NCI-H460 (cell line): ENCODE measurements at places on chromosomes 1 and 21. TPM values are rescaled to one million over a fixed set of nuclear protein-coding genes. Genes with fewer than 3 reads are reported as not detected.

DNA sequence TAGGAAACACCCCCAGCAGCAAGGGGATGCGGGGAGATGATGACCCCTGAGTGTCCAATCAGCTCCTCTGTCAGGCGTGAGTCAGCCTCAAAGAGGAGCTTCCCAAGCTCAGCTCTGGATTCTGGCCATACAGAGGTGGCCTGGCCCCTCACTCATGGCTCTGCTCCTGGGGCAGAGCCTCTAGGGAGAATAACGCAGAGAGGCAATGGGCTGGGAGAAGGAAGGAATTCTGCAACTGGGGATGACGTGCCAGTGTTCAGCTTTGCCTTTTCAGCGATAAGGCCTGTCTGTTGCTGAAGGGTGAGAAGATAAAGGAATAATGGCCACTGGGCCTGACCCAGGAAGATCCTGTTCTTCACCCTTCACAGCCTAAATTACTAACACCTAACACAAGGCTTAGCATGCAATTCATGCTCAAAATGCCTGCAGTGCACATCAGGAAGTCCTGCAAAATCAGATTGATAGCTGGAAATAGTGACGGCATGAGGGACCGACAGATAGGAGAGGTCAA lies 92.2 kb downstream of the TBX19 start:
- DNase-seq, result no peak

GPR89B gene
- total RNA-seq, result 27.0 and 29.1 TPM in 2 replicates

DNA sequence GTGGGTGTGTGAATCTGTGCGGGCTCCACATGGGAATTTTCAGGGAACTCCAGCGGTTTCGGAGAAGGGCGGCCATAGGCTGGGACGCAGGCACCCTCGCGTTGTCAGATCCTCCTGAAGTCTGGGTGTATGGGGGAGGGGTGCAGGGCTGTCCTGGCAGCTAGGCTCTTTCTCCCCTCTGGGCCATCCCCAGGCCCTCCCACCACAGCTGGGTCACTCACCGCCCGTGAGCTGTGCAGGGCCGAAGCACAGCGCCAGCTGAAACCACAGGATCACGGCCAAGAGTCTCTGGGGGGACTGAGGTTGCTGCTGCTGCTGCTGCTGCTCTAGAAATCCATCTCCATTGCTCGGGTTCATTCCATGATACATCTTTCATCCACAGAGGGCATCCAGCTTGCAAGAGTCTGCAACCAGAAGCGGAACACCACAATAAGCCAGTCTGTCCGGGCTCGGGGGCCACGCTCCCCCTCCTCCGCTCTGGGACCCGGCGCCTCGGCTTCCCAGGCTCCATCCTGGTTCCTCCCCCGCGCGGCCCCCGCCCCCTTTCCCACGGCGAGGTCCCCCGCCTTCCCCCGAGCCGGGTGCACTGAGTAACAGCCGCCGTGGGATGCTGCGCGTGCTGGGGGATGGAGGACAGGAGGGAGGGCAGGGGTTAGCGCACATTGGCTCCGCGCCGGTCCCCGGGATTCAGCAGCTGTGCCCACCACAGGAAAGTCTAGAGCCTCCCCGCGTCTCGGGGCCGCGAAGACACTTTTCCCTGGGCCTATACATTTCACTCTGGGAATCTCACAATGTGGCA lies 720 bp downstream of the SUSD4 start:
- DNase-seq, result no peak

- DNase-seq, result no peak
Measured at GRCh38 chr21:33642896-33643657, 776 bp downstream of the ITSN1 start.

GRCh38 chr1:183543619-183544204 lies 46.5 kb downstream of the NCF2 start:
- DNase-seq, result peak; percentile 72

OR2L3 gene
- total RNA-seq, result not detected in 2 replicates

- peak; percentile 54 for DNase-seq
Measured at GRCh38 chr1:220775240-220775853, 11.4 kb upstream of the MTARC1 start.

ATP6V1G3 gene
- not detected in 2 replicates for total RNA-seq

CYB5RL gene
- total RNA-seq, result 2.8 and 3.2 TPM in 2 replicates

KIRREL1 gene
- 48.7 and 51.1 TPM in 2 replicates for total RNA-seq

DNA sequence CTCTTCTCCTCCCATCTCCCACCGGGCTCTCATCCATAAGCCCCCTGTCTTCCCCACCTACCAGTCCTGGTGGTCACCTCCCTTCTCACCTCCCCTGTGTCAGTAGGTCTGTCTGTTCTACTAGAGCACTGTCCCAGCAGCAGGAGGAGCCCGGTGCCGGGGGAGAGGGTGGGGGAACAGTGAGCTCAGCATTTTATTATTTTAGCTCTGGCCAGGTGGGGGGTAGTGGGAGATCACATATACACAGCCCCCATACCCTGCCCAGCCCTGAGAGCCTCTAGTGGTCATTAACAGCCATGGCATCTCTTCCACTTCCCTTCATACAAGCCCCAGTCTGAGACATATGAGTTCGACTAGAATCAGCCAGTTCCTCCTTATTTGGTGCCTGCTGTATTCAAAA lies at the start of gene TMOD4:
TMOD4 (minus strand) TSS at position 119 of the 400 bp plus-strand sequence. CDS start 1,106 bp downstream, outside the sequence.
- DNase-seq, result no peak

DNA sequence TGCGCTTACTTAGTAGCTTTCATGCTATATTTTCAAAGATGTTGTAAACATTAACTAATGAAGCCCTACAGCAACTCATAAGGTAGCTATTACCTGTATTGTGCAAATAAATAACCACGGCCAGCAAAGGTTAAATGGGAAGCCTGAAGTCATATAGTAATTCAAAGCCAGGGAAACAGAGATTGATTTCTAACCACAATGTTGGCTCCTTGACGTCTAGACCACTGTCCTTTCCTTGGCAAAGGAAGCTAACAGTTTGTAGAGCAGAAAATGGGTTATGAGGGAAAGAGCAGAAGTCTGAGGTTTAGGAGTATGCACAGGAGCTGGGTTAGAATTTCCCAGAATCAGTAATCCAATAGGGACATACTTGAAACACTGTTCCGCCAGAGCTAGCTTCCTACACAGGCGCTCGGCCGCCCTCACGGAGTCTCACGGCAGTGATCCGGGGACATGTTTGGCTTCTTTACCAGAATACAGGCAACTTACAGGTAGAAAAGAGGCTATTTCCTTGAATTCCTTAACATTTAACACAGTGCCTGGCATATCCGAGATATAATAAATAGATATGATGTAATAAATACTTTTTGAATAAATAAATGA lies 298.8 kb upstream of the LYPLAL1 start:
- DNase-seq, result no peak

DNA sequence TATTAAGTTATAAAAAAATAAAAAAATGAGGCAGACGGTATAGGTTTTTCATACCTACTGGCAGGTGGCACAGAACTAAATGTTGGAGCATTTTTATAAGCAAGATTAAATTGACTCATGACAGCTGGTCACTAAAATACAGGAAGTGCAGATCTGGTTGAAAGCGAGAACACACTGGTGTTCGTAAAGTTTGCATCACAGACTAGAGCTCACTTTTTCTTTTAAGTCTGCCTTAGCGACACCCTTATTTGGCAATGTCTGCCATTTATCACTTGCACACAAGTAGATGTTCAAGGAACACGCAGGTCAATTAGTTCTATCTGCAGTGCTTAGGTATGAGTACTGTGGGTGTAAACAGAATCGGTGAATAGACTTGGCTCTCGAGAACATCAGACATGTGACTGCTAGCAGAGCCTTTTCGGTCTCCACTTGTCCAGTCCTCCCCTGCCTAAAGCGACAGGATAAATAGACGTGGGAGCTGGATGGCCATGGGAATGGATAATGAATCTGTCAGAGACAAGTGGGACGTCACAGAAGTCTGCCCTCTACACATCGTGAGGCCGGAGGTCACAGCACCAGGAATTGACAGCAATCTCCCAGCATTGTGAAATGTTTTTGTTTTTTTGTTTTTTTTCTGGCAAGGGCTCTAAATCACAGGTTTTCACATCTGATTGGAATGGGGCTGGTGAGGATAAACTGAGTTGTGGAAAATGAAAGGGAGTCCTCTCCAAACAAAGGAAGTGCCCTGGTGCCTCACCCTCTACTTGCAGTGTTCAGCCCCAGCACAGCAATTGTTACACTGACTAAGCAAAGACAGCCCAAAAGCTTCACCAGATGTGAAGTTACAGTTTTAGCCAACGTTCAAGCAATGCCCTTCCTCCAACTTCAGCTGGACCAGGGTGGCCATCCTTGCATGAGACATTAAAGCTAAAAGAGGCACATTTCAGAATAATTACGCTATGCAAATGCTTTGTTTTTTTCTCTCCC lies 248.9 kb downstream of the NTNG1 start:
- DNase-seq, result no peak

DNA sequence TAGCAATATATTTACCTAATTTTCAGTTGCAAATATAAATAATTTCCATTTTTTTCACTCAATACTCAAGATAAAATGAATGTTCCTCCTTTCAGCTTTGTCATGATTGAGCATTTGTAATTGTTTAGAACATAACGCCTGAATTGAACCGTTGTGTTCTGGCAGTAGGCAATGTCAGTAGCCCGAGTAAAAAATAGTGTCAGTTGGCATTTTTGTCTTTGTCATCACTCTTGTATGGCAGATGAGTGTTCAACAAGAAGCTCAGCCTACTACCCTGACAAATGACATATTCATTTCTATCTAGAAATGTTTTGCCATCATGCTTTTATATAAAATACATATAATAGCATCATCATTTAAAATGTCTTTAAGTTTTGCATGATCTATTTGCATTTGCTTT lies 691.4 kb upstream of the NCAM2 start:
- DNase-seq, result no peak

TEKT2 gene
- not detected in 2 replicates for total RNA-seq

LCE1A gene
- total RNA-seq, result not detected in 2 replicates

DNA sequence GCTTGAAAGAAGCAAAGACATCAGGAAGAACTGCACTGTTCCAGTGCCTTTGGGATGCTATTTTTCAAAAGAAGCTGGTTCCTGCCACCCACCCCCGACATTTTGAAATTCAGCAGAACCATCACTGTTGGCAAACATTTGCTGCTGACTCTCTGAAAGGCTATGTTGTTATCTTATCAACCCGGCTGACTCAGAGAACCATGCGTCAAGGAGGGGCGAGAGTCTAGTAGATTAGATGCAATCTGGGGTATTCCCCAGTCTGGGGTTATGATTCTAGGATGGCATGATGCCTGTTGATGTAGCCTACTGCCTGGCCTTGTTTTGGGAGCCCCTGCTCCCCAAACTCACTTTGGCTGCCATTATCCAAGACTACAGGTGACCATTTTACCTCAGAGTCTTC lies 267.8 kb upstream of the RUNX1 start:
- DNase-seq, result no peak

GRCh38 chr1:211231873-211232272 lies 27.3 kb upstream of the RCOR3 start:
- DNase-seq, result no peak

- no peak for DNase-seq
Measured at GRCh38 chr1:231334079-231334666, 3.5 kb downstream of the EXOC8 start.

FBXO28 gene
- 58.8 and 64.1 TPM in 2 replicates for total RNA-seq

CRYBG2 gene
- 0.20 TPM in 1 of 2 replicates, not detected in the other for total RNA-seq

DNA sequence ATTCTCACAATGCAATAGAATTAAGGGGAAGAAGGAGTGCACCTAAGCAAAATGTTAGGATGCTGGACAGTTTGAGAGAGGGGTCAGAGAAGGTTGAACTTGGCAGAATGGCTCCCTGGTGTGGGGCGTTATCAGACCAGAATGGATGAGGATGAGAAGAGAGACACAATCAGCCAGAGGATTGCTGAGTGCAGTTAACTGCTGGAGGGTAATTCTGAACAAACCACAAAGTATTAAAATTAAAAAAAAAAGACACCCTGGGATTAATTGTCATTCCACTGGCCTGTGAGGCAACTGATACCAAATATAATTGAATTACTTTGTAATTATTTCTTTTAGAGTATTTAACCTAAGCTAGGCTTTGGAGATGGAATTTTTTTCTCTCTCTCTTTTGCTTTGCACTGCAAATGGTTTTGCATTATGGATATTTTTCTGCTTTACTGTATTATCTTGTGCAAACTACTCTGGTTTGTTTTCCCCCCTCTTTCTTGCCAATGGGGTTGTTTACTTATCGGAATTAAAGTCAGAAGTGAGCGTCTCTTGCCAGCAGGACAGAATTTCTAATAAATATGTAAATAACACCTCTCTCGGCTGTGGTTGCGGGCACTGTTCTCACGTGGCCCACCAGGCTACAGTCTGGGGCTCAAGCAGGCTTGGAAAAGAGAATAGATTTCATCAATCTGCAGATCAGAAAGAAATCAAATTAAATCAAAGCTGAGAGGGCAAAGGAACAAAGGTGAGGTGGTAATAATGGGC lies 572.9 kb upstream of the CAMK1G start:
- no peak for DNase-seq

RORC gene
- total RNA-seq, result 0.10 TPM in 1 of 2 replicates, not detected in the other

METTL18 gene
- 20.0 and 20.8 TPM in 2 replicates for total RNA-seq

DNA sequence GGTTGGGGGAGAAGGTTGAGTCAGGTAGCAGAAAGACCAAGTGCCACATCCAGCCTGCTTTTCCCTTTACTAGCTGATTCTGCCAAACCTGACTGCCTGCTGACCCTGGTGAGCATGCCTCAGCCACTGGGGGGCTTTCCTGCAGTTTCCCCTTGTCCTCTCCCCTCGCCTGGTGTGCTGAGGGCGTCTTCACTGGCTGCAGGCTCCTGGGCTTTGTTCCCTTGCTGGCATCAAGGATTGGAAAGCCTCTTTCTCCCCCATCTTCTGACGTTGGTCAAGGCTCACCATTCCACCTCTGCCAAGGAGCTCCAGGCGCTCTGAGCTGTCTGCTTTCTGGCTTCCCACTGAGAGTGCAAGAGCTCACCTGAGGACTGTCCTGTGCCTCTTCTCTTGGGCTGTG lies 28.4 kb downstream of the MAN1C1 start:
- DNase-seq, result no peak

DNA sequence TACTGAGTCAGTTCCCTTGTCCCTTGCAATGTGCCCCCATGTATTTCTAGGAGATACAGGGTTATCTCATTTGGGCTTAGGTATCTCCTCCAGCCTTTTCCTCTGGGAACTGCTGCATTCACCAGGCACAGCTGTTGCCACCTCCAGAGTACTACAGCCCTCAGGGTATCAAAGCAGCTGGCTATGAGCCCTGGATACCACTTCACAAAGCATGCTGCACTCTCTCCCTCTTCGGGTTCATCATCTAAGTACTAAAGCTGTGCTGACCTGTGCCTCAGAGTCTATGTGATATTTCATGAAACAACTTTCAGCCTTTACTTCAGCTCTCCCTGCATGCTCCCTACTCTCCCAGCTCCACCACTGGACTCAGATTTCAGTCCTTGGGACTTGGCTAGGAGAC lies 62.3 kb downstream of the CCDC185 start:
- no peak for DNase-seq

GRCh38 chr1:18998016-18998724 lies 41.7 kb upstream of the IFFO2 start:
- no peak for DNase-seq

GRCh38 chr1:37631036-37631435 lies 3.7 kb downstream of the RSPO1 start:
- DNase-seq, result no peak

XCL2 gene
- not detected in 2 replicates for total RNA-seq

NTRK1 gene
- total RNA-seq, result 5.5 and 6.0 TPM in 2 replicates

DNA sequence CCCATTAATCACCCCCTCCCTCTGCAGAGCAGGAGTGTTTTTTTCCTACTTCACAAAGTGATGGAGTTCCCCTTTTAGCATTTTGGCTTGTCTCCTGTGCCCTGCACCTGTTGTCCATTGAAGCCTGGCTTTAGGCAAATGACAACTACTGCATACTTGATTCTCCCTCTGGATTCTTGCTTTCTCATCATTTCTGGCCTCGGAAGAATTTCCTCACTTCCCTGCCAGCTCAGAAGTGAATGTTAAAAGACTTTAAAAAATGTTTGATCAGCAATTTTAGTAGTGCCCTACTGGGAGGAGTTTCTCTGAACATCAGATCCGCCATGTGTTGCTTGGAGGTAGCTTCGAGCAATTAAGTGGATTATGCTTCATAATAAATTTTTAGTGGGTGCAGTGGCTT lies 28.1 kb downstream of the RCOR3 start:
- no peak for DNase-seq
